Vein endothelial cell (primary cell): ENCODE measurements at places on chromosomes 16 and 17. TPM values are rescaled to one million over a fixed set of nuclear protein-coding genes. Genes with fewer than 3 reads are reported as not detected.

Gene FADS6
- not detected in 2 replicates for total RNA-seq

Gene CACNB1
- 3.9 and 6.7 TPM in 2 replicates for total RNA-seq

Gene VAT1L
- total RNA-seq = 1.7 and 2.3 TPM in 2 replicates

Gene SIRT7
- total RNA-seq = 16.0 and 18.0 TPM in 2 replicates
